ENCODE measurements at places on chromosomes 16 and 17. TPM values are rescaled to one million over a fixed set of nuclear protein-coding genes. Genes with fewer than 3 reads are reported as not detected.

Gene PLXDC1
- 1.4 TPM for total RNA-seq

- H3K27me3 ChIP-seq: peaks cover 29% of the 10 kb centered on the region
- no peak overlapping the region for H3K4me3 ChIP-seq
- DNase-seq: peak; percentile 90
- H3K27ac ChIP-seq: no peak overlapping the region
- H3K4me1 ChIP-seq: peaks cover 26% of the 10 kb centered on the region
- peaks cover 11% of the 10 kb centered on the region for H3K36me3 ChIP-seq
Measured at GRCh38 chr16:3027983-3028715, 4.3 kb downstream of the THOC6 start.

DNA sequence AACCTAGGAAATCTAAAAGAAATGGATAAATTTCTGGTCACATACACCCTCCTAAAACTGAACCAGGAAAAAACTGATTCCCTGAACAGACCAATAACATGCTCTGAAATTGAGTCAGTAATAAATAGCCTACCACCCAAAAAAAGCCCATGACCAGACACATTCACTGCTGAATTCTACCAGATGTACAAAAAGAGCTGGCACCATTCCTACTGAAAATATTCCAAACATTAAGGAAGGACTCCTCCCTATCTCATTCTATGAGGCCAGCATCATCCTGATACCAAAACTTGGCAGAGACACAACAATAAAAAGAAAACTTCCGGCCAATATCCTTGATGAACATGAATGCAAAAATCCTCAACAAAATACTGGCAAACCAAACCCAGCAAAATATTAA lies 52.9 kb downstream of the TTC19 start:
- no peak for DNase-seq
- peaks cover 52% of the 10 kb centered on the region for H3K36me3 ChIP-seq
- H3K27ac ChIP-seq: no peak overlapping the region
- peaks cover 2% of the 10 kb centered on the region for H3K4me1 ChIP-seq
- H3K27me3 ChIP-seq: no peaks in the 10 kb centered on the region

DNA sequence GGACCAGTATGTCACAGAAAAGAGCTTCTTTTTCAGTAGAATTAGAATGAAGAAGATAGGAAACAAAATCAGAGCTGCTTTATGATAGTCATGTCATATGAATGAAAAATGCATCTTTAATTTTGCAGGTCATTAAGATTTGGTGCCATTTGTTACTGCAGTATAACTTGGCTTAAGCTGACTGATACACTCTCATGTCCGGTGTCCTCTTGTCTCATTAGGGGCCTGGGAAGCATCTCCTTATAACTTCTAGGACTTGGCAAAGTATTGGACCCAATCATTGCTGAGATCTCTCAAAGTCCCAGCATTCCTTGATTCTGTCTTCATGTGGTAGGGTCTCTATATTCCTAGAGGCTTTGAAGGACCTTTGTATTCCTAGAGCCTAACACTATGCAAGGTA lies 559.4 kb downstream of the TOX3 start:
- no peak overlapping the region for H3K4me3 ChIP-seq
- no peak for DNase-seq
- no peaks in the 10 kb centered on the region for H3K27me3 ChIP-seq

GRCh38 chr16:28494121-28494851 lies at the start of gene APOBR:
Gene APOBR, plus strand, starts transcription at chr16:28494643. Its CDS starts 39 bp downstream, at chr16:28494682.
- peaks cover 47% of the 10 kb centered on the region for H3K4me1 ChIP-seq
- H3K36me3 ChIP-seq: no peaks in the 10 kb centered on the region
- H3K4me3 ChIP-seq: peak within 1 kb of the TSS; percentile 97
- peak within 1 kb of the TSS; percentile 99 for H3K27ac ChIP-seq
- DNase-seq: peak; percentile 96

- no peak for DNase-seq
- peaks cover 20% of the 10 kb centered on the region for H3K27me3 ChIP-seq
- no peak overlapping the region for H3K4me3 ChIP-seq
- H3K27ac ChIP-seq: no peak overlapping the region
Measured at GRCh38 chr17:36661047-36661666, 59.8 kb downstream of the MRM1 start.

GRCh38 chr16:528111-529011 lies 849 bp downstream of the CAPN15 start:
- DNase-seq: peak; percentile 62
- peak overlapping the region; percentile 87 for H3K27ac ChIP-seq
- no peaks in the 10 kb centered on the region for H3K27me3 ChIP-seq
- peaks cover 40% of the 10 kb centered on the region for H3K4me1 ChIP-seq

DNA sequence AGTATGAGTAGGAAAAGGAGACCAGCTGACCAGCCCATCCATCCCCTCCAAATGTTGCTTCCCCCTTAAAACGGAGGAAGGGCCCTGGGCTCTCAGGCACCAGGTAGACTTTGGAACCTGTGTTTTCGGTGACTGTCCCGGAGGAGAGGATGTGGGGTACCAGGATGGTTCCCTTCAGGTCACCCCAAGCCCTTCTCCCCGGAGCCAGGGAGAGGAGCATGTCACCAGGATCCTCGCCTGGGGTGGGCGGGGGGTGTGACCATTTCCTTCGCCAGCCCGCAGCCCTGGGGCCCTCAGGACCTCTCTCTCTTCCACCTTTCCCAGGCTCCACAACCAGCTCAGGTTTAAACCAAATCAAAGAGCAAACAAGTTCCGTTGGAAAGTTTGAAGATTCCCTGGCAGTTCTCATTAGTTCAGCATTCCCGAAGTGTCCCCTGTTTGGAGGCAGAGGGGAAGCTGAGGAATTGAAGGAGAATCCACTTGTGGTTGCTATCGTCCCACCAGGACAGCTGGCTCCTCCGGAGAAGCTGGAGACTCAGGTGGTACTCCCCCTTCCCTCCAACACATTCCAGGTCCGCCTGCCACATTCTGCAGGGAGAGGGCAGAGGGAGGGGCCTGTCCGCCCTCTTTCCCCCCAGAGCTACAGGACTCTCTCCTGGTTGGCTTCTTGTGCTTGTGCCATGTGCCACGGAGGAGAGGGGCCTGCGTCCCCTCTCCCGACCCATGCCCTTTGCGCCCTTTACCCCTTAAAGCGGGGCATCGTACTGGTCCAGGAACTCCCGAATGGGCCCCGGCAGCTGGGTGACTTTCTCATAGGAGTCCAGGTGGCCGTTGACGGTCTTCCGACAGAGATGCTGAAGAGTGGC lies 2.0 kb downstream of the SOCS3 start:
- H3K4me1 ChIP-seq: peaks cover 43% of the 10 kb centered on the region
- DNase-seq: no peak
- H3K36me3 ChIP-seq: peaks cover 50% of the 10 kb centered on the region
- peak overlapping the region; percentile 92 for H3K4me3 ChIP-seq

DNA sequence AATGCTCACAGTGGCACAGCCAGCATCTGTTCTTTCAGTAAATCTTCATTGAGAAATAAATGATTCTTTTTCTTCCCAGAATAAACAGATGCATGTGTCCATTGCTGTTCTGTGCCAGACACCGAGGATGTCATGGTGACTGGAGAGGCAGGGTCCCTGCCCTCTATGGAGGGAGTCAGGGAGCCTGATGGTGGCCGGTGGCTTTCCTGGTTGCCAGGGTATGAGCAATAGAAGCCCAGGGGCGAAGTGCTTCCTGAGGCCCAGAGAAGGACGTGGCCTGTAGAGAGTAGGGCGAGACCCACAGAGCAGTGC lies 29.9 kb upstream of the NUDT16L1 start:
- peak overlapping the region; percentile 86 for H3K27ac ChIP-seq
- H3K4me1 ChIP-seq: peaks cover 69% of the 10 kb centered on the region
- no peaks in the 10 kb centered on the region for H3K27me3 ChIP-seq
- DNase-seq: no peak
- peaks cover 15% of the 10 kb centered on the region for H3K36me3 ChIP-seq
- no peak overlapping the region for H3K4me3 ChIP-seq

DNA sequence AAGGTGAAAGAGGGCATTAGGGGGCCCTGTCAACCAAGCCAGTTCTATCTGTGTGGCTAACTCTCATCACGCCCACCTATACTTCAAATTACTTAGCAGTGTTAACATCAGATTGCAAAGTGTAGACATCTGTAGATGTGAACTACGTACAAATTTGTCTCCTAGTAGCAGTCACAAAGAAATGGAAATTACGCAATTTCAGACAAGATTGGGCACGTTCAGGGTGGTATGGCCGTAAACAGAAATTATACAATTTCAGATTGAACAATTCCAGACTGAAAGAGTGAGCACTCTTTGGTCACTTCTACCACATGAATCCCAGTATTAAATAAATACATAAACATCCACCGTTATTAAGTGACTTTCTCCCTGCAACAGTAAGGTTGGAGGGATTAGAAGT lies 592.7 kb upstream of the PSMD7 start:
- H3K27ac ChIP-seq: no peak overlapping the region

- no peak for DNase-seq
- H3K4me3 ChIP-seq: no peak overlapping the region
- peaks cover 2% of the 10 kb centered on the region for H3K4me1 ChIP-seq
Measured at GRCh38 chr17:14747603-14747950, 446.7 kb downstream of the HS3ST3B1 start.

DNA sequence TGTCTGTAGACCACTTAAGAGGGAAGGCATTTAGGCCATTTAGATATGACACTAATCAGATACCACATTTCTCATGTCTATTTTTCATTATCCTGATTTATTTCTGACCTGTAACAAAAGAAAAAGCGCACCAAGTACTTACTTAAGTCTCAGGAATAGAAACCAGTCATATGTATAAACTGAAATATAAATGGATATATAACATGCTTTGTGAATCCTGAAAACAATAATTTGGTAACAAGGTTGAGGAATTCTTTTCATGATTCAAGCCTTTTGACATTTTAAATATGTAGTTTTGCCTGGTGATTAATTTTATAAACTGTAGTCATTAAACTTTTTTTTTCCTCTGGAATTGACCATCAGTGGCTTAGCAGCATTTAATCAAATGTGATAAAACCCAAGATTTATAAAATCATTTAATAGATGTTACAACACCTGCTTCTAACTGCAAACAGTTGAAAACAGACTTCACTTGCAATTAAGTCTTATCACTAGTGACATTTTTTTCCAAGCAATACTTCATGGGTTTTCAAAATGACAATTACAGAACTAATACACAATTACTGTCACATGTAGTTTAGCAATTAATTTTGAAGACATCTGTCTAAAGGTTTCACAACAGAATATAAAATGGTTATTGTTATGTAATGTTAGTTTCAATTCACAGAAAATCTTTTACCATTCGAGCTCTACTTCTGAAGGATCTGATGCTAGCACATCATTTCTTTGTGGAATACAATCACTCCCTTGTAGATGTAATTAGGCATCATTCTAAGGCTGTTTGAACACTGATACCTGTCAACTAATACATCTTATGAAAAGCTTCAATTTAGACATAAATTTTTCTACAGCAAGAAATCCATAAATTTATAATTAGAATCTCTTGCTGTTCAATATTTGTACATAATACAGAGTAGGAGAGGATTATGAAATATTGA lies 110.3 kb downstream of the TOX3 start:
- no peaks in the 10 kb centered on the region for H3K4me1 ChIP-seq
- no peaks in the 10 kb centered on the region for H3K27me3 ChIP-seq
- H3K4me3 ChIP-seq: no peak overlapping the region
- no peak for DNase-seq

DNA sequence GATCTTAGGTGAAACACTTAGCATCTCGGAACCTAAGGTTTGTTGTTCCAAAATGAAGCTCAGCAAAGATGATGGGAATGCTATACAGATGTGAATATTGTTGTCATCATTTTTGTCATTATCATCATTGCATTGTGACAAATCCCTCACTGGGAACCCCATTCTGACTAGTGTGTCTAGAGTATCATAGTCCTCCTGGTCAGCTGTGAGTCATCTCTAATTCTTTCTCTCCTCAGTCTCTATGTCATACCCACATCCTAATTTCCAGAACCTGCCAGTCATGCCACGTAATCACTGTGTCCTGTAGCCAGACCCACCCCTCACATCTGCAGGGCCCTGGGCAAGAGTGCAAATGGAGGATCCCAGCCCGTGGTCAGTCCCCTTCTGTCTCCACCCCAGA lies 60.5 kb upstream of the CLEC3A start:
- no peak for DNase-seq
- H3K4me1 ChIP-seq: no peaks in the 10 kb centered on the region
- no peak overlapping the region for H3K27ac ChIP-seq
- H3K36me3 ChIP-seq: no peaks in the 10 kb centered on the region

Gene ACTG1
- 2,881 TPM for total RNA-seq

DNA sequence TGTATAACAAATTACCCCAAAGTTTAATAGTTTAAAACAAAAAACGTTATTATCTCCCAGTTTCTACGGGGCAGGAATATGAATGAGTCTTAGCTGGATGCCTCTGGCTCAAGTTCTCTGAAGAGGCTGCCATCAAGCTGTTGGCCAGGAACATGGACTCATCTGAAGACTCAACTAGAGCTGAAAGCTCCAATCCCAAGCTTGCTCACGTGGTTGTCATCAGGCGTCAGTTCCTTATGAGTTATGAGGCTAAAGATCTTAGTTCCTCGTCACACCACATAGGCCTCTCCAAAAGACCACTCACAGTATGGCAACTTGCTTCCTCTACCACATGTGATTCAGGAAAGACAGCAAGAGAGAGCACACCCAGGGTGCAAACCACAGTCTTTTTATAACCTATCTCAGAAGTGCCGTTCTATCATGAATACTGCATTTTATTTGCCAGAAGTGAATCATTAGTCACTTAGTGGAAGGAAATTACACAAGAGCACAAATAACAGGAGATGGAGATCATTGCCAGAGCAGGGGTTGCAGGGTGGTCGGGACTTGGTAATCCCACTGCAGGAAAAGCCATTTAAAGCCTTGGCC lies 48.7 kb upstream of the NLK start:
- H3K4me1 ChIP-seq: no peaks in the 10 kb centered on the region
- no peak overlapping the region for H3K27ac ChIP-seq
- H3K27me3 ChIP-seq: peaks cover 3% of the 10 kb centered on the region

GRCh38 chr17:55454906-55455474 lies 33.4 kb upstream of the MMD start:
- DNase-seq: no peak
- H3K4me1 ChIP-seq: peaks cover 16% of the 10 kb centered on the region
- peaks cover 3% of the 10 kb centered on the region for H3K27me3 ChIP-seq
- no peak overlapping the region for H3K4me3 ChIP-seq

DNA sequence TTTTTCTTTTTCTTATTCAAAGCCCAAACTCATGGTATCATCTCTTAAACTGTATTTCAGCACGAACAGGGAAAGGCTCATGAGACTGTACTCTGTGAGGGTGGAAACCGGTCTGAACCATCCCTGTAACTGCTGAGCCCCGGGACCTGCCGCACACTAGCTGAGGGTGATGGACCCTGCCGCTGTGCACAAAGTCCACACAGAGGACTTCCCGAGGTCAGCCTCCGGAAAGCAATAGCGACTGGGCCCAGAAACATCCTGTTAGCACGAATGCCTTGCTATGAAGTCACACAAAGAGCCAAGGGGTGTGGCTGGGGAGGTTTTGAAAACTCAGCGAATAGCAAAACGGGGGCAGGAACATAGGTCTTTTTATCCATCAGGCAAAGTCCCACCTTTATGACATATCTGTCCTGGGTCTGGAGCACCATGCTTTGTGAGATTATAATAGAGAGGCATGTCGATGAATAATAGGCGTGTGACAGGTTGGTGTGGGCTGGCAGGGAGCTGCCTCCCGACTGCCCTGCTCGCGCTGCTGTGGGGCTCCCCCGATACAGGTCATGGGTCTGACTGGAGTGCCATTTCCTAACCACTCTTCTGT lies 33.4 kb downstream of the CDK5R1 start:
- H3K27ac ChIP-seq: peak overlapping the region; percentile 92
- peak; percentile 88 for DNase-seq
- peaks cover 3% of the 10 kb centered on the region for H3K36me3 ChIP-seq
- peak overlapping the region; percentile 71 for H3K4me3 ChIP-seq
- H3K27me3 ChIP-seq: no peaks in the 10 kb centered on the region
- peaks cover 89% of the 10 kb centered on the region for H3K4me1 ChIP-seq

GRCh38 chr17:10247810-10248209 lies 49.4 kb upstream of the GAS7 start:
- no peaks in the 10 kb centered on the region for H3K36me3 ChIP-seq
- H3K27ac ChIP-seq: no peak overlapping the region

GRCh38 chr17:14808425-14808824 lies 456.7 kb downstream of the PMP22 start:
- no peaks in the 10 kb centered on the region for H3K4me1 ChIP-seq
- H3K4me3 ChIP-seq: no peak overlapping the region
- peaks cover 3% of the 10 kb centered on the region for H3K36me3 ChIP-seq

Gene ADGRG3
- 0.14 TPM for total RNA-seq
